Lower lobe of right lung (tissue), 2 donors: ENCODE measurements at places on chromosomes 4 and X. TPM values are rescaled to one million over a fixed set of nuclear protein-coding genes. Genes with fewer than 3 reads are reported as not detected.

DNA sequence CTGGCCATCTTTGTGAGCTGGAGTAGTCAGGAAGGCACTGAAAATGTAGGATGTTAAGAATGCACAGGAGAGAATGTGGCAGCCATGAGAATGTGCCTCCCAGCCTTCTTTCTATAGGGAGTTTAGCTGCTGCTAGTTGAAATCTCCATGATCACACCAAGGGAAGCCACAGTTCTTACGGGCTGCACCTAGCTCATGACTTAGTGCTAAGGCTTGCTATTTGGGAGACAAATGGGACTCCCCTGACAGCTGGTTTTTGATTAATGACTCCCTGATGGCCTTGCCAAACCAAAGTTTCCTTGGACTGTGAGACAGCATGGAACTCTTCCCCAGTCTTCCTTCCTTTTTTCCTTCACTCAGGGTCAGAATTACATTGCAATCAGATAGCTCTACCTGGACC lies 9.2 kb downstream of the CTSO start:
- peaks cover 20% of the 10 kb centered on the region for H3K36me3 ChIP-seq
- H3K4me1 ChIP-seq = peaks cover 8% of the 10 kb centered on the region
- H3K27me3 ChIP-seq = no peaks in the 10 kb centered on the region

DNA sequence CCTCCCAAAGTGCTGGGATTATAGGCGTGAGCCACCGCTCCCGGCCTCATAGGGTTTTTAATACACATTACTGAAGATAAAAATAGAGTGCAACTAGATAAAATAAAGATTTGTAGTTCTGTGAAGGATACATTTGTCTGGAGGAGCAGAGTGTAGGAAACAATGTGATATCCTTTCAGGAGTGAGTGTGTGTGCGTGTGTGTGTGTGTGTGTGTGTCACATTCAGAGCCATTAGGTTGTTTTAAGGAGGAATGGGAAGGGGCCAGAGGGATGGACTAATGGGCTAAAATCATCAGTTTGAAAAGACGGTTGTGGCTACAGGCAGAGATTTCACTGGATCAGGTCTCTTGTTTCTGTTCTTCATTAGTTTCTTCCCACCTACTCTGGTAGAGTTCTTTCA lies 40.0 kb downstream of the RBPJ start:
- H3K4me3 ChIP-seq = no peak overlapping the region
- no peak overlapping the region for H3K27ac ChIP-seq
- no peaks in the 10 kb centered on the region for H3K27me3 ChIP-seq
- DNase-seq = no peak
- no peaks in the 10 kb centered on the region for H3K36me3 ChIP-seq

- no peaks in the 10 kb centered on the region for H3K36me3 ChIP-seq
- no peak overlapping the region for H3K27ac ChIP-seq
- DNase-seq = no peak
These were observed 321.9 kb upstream of the GIMD1 start for GRCh38 chr4:106690487-106690886.

DNA sequence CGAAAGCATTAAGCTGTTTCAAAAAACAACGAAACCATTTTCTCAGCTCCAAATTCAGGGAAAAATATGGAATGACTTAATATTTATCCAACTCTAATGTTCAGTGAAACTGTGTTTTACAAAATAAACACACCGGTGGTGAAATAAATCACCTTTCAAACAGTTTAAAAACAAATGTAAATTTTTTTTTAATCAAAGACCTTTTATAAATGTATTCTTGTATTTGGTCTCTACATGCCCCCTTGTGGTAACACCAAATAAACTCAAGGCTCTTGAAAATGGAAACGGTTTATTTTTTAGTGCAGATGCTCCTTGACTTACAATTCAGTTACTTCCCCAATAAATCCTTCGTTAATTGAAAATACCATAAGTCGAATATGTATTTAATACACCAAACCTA lies 45.8 kb upstream of the ITM2A start:
- H3K27ac ChIP-seq = no peak overlapping the region
- no peaks in the 10 kb centered on the region for H3K36me3 ChIP-seq
- no peaks in the 10 kb centered on the region for H3K4me1 ChIP-seq
- H3K4me3 ChIP-seq = peak overlapping the region; percentile 27

GRCh38 chrX:14670819-14671218 lies 141.5 kb downstream of the GLRA2 start:
- H3K27ac ChIP-seq = no peak overlapping the region
- H3K4me3 ChIP-seq = no peak overlapping the region
- no peaks in the 10 kb centered on the region for H3K4me1 ChIP-seq
- H3K36me3 ChIP-seq = no peaks in the 10 kb centered on the region

DNA sequence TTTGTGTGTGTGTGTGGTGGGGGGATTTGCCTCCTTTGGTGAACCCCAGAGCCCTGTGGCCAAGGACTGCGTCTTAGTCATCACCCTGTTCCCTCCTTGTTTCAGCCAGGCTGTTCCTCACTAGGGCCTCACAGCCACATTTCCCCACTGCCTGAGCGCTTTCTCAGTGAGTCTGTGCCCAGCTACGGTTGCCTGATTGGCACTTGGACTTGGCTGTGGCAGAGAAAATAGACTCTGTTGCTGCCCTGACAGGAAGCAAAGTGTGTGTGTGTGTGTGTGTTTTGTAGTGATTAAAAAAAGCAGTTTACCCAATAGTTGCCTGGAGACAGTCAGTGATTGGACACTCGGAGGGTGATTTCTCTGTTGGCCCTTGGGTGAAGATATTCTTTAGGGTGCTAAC lies 113.0 kb downstream of the UCHL1 start:
- H3K27me3 ChIP-seq = no peaks in the 10 kb centered on the region
- no peak overlapping the region for H3K4me3 ChIP-seq
- no peaks in the 10 kb centered on the region for H3K36me3 ChIP-seq

DNA sequence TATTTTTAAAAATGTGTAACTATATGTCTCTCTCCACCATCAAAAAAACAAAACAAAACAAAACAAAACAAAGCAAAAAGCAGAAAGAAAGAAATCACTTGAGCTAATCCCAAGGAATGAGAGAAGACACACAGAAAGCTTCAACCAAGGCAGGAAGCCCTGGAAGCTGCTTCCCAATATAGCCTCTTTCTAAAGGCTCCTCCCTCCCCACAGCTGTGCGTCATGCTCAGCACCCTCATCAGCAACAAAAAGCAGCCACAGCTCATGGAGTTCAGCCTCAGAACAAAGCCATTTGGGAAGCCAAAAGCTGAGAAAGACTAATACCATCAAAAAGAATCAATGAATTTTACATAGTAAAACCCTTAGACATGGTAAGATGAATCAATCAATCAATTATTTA lies 501.6 kb upstream of the SMIM31 start:
- DNase-seq = no peak
- no peak overlapping the region for H3K4me3 ChIP-seq

DNA sequence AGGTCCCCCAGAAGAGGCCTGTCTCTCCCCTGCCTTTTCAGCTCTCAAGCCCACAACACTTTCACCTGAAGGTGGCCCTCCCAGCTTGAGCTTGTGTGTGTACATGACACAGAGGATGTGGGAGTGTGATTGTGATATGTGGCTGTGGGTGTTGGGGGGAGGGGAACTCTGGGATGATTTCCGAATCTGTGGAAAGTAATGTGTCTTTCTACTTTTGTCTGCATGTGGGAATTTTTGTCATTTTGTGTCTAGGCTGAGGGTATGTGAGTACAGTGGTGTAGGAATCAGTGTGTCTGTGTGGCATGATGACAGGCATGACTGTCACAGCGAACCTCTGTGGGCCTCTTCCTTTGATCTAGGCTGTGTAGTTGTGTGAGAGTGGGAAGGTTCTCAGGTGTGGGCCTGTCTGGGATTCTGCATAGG lies 6.4 kb downstream of the SYP start:
- no peaks in the 10 kb centered on the region for H3K36me3 ChIP-seq
- no peak overlapping the region for H3K27ac ChIP-seq
- DNase-seq = no peak
- H3K4me1 ChIP-seq = peaks cover 5% of the 10 kb centered on the region
- no peak overlapping the region for H3K4me3 ChIP-seq
- H3K27me3 ChIP-seq = no peaks in the 10 kb centered on the region

DNA sequence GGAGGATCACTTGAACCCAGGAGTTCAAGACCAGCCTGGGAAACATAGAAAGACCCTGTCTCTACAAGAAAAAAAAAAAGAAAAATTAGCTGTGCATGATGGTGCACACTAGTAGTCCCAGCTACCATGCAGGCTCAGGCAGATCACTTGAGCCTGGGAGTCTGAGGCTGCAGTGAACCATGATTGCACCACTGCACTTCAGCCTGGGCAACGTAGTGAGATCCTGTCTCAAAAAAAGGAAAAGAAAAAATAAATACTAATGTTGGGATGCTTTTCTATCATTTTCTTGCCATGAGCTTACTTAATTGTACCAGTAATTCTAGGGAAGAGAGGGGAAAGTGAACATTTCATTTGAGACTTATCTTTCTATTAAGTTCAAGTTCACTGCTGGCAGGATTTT lies 19.8 kb downstream of the DCUN1D4 start:
- no peak overlapping the region for H3K4me3 ChIP-seq
- no peak overlapping the region for H3K27ac ChIP-seq
- H3K27me3 ChIP-seq = no peaks in the 10 kb centered on the region
- peaks cover 42% of the 10 kb centered on the region for H3K36me3 ChIP-seq
- DNase-seq = no peak
- peaks cover 8% of the 10 kb centered on the region for H3K4me1 ChIP-seq

- no peak overlapping the region for H3K27ac ChIP-seq
- H3K36me3 ChIP-seq = no peaks in the 10 kb centered on the region
- H3K27me3 ChIP-seq = no peaks in the 10 kb centered on the region
These were observed 4.0 kb upstream of the C4orf17 start for GRCh38 chr4:99506781-99507180.

GRCh38 chrX:79259073-79259689 lies 108.0 kb downstream of the ITM2A start:
- H3K4me3 ChIP-seq = no peak overlapping the region
- no peaks in the 10 kb centered on the region for H3K36me3 ChIP-seq
- no peaks in the 10 kb centered on the region for H3K27me3 ChIP-seq
- H3K27ac ChIP-seq = no peak overlapping the region

DNA sequence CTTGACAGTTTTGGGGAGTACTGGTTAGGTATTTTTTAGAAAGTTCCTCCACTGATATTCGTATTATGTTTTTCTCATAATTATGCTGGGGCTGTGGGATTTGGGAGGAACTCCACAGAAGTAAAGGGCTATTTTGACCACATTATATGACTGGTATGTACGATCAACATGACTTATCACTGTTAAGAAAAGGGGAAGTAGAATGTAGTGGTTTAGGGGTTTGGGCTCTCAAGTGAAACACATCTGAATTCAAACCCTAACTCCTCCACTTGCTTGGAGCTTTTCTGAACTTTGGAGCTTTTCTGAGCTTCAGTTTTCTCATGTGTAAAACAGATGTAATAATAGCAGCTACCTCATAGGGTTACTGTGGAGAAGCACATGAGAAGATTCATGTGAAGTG lies 96.4 kb upstream of the C1GALT1C1 start:
- no peak overlapping the region for H3K27ac ChIP-seq
- no peak for DNase-seq
- no peaks in the 10 kb centered on the region for H3K4me1 ChIP-seq
- no peaks in the 10 kb centered on the region for H3K36me3 ChIP-seq
- H3K27me3 ChIP-seq = no peaks in the 10 kb centered on the region
- H3K4me3 ChIP-seq = no peak overlapping the region

- no peak for DNase-seq
- H3K4me3 ChIP-seq = no peak overlapping the region
- no peaks in the 10 kb centered on the region for H3K36me3 ChIP-seq
These were observed 35.9 kb downstream of the STK26 start for GRCh38 chrX:132058975-132059374.

- H3K4me1 ChIP-seq = no peaks in the 10 kb centered on the region
- H3K4me3 ChIP-seq = no peak overlapping the region
- H3K27ac ChIP-seq = no peak overlapping the region
- no peaks in the 10 kb centered on the region for H3K27me3 ChIP-seq
These were observed 45.3 kb downstream of the DDX60L start for GRCh38 chr4:168434993-168435392.

DNA sequence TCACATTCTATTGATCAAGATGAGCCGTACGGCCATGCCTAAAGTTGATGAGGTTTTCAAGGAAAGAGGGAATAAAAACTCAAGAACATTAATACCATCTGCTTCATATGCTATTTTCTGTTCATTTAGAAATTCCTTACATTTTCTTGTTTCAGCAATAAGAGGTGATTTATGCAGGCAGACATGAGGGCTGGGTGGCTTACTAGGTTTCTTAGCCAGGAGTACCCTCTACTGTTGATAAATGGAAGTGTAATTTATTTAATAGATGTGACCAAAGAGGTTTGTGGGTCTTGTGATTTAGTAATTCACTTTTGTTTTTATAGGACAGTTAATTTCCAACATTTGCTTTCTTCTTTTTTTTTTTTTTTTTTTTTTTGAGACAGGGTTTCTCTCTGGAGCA lies 6.4 kb upstream of the SMIM9 start:
- no peak overlapping the region for H3K4me3 ChIP-seq
- H3K27ac ChIP-seq = no peak overlapping the region
- no peaks in the 10 kb centered on the region for H3K27me3 ChIP-seq
- no peaks in the 10 kb centered on the region for H3K4me1 ChIP-seq

GRCh38 chr4:36243355-36244256 lies 708 bp downstream of the ARAP2 start:
- H3K4me1 ChIP-seq = peaks cover 24% of the 10 kb centered on the region
- peak; percentile 74 for DNase-seq
- H3K27me3 ChIP-seq = no peaks in the 10 kb centered on the region

DNA sequence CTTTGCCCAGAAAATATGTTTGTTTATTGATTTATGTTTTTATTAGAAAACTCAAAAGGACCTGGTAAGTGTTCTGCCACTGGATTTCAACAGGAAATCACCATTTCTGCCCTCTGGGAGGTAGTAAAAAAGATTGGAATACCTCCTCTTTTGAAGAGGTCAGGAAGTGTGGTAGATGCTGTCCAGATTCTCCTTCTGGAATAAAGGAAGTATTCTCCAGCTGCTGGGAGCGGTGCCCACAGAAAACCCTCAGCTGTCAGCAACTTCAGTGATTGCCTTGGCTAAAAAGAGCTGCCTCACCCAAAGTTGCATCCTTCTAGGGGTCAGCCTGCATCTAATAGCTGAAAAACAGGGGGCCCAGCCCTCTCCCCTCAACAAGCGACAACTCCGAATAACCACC lies 13.8 kb upstream of the ZNF674 start:
- no peak for DNase-seq
- H3K36me3 ChIP-seq = no peaks in the 10 kb centered on the region
- H3K4me3 ChIP-seq = no peak overlapping the region
- H3K4me1 ChIP-seq = no peaks in the 10 kb centered on the region

S100P gene
- 16.1 TPM for total RNA-seq

CFI gene
- total RNA-seq = 54.8 TPM

WAS gene
- 40.3 TPM for total RNA-seq

BGN gene
- 157 TPM for total RNA-seq

FGFBP1 gene
- 1.2 TPM for total RNA-seq

GPRASP1 gene
- total RNA-seq = 5.0 TPM

ASB5 gene
- total RNA-seq = not detected

MAGIX gene
- total RNA-seq = 6.7 TPM

SORBS2 gene
- 49.3 TPM for total RNA-seq

RTL9 gene
- not detected for total RNA-seq

APELA gene
- not detected for total RNA-seq

BMX gene
- 3.0 TPM for total RNA-seq
